NAMALWA (cell line): ENCODE measurements at places on chromosomes 7 and 10.

GRCh38 chr7:96004578-96004977 lies 232.2 kb downstream of the DYNC1I1 start:
- no peak for DNase-seq

DNA sequence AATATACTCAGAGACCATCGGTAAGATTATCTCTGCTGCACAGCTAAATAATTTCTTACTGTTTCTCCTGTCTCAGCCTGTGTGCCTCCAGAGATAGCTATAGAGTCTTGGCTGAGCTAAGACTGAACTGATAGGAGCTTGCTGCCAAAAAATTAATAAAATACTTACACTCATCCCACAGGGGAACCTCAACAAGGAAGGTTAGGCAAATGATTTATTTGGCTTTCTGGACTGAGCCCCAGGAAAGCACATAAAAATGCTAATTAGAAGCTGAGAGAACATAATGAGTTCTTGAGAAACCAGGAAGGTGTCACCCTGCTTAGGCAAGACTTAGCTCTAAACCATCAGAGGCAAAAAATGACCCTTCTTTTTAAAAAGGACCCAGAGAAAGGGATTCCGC lies 534.5 kb downstream of the TNS3 start:
- DNase-seq: no peak

GRCh38 chr10:97399843-97400545 lies 1.1 kb downstream of the RRP12 start:
- DNase-seq: peak; percentile 76

DNA sequence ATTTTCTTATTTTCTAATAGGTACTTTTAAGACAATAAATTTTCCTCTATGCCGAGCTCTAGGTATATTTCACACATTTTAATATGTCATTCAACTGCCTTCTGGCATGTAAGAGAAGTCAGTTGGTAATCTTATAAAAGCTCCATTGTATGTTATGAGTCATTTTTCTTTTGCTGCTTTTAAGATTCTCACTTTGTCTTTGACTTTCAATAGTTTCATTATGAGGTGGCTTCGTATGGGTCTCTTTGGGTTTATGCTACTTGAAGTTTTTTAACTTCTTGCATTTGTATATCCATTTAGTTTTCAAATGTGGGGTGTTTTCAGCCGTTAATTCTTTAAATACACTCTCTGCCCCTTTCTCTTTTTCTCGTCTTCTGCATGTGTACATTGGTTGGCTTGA lies 80.5 kb downstream of the ABCA13 start:
- no peak for DNase-seq
